NCI-H2107 (cell line): ENCODE measurements at places on chromosomes 11 and 22.
A peak's percentile ranks its signal among the peaks of the same experiment; 100 is the strongest.

- no peak for DNase-seq
Measured at GRCh38 chr22:19321757-19322156, 30.2 kb upstream of the CLTCL1 start.

DNA sequence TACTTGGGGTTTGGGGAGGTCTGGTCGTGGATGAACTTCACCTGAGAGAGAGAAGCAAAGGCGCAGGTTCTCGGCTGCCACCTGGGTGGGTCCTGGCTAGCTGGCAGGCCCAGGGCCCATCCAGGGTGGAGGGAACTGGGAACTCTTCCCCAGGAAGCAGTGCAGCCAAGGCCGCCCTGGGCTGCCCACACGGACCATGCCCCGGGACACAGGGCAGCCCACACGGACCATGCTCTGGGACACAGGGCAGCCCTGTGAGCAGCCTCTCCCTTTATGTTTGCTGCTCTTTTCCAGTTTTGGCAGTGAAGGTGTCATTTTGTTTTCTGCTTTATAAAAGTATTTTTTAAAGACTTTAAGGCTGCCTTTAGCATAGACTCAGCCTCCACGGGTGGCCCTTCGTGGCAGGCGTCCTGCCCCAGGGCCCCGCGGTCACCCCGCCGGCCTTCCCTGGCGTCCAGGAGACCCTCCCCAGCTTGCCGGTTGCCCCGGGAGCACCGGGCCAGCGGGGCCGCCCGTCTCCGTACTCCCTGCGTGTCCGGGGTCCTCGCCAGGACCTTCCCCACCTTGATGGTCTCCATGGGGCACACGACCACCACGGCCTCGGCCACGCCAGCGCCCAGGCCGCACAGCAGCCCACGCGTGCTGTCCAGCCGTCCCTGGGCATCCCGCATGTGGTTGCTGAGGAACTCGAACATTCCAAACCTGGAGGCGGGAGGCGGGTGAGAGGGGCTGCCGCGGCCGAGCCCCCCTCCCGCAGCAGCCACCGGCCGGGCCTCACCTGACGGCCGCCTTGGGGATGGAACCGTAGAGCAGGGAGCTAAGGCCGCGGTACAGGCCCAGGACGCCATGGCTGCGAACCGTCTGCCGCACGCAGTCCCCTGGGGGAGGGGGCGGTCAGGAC, 1.1 kb downstream of the SLC25A1 start:
- DNase-seq: no peak

- DNase-seq: peak; percentile 39
Measured at GRCh38 chr22:44586999-44587736, 89.1 kb upstream of the RTL6 start.

- no peak for DNase-seq
Measured at GRCh38 chr22:44583854-44584253, 85.8 kb upstream of the RTL6 start.

DNA sequence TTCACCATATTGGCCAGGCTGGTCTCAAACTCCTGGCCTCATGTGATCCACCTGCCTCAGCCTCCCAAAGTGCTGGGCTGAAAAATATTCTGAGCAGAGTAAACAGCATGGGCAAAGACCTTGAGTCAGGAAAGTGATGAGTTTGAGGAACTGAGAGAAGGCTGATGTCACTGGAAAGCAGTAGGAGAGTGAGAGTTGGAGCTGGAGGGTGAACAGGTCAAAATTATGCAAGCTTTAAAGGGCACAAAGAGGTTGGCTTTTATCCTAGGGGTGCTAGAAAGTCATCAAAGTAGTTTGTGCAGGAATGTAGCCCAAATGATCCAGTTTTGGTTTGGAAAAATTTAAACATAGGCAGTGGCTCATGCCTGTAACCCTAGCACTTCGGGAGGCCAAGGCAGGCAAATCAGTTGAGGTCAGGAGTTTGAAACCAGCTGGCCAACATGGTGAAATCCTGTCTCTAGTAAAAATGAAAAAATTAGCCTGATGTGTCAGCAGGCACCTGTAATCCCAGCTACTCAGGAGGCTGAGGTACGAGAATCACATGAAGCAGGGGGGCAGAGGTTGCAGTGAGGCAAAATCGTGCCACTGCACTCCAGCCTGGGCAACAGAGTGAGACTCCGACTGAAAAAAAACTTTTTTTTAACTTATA, 44.7 kb upstream of the CXCR5 start:
- no peak for DNase-seq

- DNase-seq: no peak
Measured at GRCh38 chr11:119782739-119783072, 53.7 kb upstream of the NECTIN1 start.

GRCh38 chr11:23497040-23497439, 636.8 kb upstream of the CCDC179 start:
- no peak for DNase-seq

GRCh38 chr22:38713921-38714320, 8.2 kb downstream of the GTPBP1 start:
- no peak for DNase-seq

- no peak for DNase-seq
Measured at GRCh38 chr22:37497062-37497599, 10.9 kb upstream of the MFNG start.

DNA sequence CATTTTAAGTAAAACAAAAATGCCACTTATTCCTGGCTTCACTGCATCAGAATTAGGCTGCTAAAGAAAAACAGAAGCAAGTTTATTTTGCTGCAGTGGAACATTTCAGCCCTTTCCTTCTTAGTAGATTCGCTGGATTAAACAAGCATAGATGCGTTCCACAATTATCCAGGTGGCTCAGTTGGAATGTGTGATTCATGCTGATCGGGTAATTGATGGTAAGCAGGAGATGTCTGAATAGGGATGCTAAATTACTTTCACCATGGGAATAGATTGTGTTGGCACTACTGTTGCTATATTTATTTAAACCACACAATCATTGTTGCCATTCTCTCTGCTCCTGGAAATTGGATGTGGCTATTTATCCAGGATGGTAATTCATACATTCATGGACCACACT, 440.1 kb upstream of the DDI1 start:
- DNase-seq: no peak

- DNase-seq: no peak
Measured at GRCh38 chr11:2121227-2122130, 17.7 kb downstream of the IGF2 start.

DNA sequence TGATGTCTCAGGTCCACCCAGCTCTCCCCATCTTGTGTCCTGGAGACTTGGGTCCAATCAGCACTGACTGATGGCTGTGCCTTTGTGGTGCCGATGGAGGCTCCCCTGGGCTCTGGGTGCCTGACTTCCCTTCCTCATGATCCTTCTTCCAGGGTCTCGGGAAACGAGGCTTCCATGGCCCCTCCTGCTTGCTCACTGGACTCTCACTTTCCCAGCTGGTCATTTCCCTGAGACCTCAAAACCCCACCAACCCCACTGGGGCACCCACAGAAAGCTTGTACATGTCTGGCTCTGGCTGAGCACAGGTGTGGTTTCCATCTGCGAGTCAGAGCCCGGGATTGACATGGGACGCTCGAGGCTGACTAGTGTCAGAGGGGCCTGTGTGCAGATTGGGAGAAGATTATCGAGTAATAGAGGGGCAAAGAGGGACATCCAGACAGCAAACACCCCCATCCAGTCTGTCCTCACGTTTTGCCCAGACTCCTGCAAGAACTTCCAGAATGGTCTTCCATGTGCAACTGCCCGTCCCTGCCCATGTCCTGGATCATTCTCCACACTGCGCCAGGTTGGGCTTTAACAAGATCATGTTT, 15.1 kb downstream of the APOL1 start:
- no peak for DNase-seq

DNA sequence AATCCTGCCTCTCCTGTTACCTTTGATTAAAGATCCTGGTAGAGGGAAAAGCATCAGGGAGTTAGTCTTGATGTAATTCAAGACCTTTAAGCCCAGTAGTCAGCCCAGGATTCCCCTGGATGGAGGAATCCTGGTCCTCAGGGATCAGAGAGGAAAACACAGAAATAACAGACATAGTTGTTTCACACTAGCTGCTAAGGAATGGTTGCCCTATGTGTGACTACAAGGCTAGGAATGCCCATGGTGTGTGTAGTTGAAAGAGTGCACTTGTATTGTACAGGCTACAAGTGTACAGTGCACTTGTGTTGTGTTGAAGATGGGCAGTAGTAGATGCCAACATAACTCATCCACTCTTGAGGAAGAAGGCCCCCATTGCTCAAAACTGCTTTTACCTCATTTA, 226.8 kb downstream of the AASDHPPT start:
- DNase-seq: no peak

DNA sequence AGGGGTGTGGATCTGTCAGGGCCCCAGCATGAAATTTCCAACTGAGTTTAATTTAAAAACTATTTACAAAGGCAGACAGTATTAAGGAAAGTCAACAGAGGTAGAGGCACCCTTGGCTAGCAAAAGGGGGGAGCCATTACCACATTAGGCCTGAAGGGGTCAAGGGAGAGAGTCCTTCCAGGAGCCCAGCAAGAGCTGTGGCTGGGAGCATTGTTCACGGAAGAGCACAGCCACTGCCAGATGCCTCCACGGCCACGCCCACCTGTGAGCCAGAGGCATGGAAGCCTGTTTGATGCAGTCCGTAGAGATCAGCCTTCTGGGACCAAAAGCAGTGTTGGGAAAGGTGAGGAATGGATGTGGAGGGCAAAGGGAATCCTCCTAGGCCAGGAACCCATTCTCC, 102.6 kb downstream of the GALNT18 start:
- DNase-seq: no peak

DNA sequence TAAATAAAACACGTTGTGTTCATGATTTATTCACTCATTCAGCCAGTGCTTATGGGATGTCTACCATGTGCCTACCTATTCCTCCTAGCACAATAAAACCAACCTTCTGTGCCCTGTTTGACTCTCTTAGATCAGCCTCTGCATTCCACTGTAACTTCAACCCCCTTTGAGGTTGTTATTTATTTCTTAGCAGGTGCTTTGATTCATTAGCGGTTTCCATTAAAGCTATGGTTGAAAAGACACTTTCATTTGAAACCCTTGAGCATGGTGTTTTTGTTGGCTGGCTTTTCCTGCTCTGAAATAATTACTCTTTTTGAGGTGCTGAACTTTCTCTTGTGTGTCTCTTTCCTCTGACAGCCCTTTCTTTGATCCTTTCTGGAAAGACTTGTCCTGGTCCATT, 570.6 kb upstream of the LARGE1 start:
- DNase-seq: no peak

GRCh38 chr11:32447252-32447651, 11.9 kb upstream of the WT1 start:
- no peak for DNase-seq

- no peak for DNase-seq
Measured at GRCh38 chr11:10633261-10633660, 60.3 kb downstream of the IRAG1 start.

- DNase-seq: no peak
Measured at GRCh38 chr11:24056051-24056450, 440.8 kb upstream of the LUZP2 start.

GRCh38 chr22:36220451-36220921, 18.8 kb downstream of the APOL2 start:
- no peak for DNase-seq

DNA sequence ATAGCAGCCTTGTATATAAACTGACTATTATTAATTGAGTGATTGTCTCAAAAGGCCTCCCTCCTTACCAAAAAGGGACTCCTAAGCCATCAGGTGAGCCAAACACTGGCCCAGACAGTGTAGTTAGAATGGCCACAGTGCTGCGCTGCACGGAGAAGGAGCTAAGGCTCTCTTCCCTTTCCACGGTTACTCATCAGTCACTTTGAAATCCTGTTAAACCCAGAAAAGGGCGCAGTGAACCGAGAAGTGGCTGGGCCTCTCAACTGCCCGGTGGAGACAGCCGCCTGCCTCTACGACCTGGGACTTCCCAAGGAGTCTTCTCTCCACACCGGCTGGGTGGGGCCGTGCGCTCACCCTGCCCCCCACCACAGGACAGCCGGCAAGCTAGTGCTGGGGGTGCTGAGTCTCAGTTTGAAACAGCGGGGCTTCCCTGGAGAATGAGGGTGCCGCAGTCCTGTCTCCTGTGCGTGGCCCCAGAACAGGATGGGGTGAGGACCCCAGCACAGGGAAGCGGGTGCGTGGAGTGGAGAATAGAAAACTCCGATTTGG, 1.3 kb downstream of the MYH9 start:
- DNase-seq: no peak

DNA sequence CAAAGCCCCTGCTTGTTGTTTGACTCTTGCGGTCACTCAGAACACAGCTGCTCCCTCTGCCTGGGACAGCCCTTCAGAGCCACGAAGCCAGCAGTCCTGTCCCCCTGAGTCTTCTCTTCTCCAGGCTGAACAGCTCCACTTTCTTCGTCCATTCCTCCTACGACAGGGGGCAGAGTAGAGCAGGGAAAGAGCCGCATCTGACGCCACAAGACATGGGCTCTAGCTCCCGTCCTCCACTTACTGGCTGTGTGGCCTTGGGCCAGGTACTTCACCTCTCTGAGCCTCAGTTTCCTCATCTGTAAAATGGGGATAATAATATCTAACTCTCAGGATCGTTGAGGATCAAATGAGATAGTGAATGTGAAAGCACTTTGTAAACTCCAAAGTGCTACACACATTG, 29.9 kb downstream of the CHRDL2 start:
- DNase-seq: no peak

GRCh38 chr11:134014511-134014910, 54.4 kb upstream of the JAM3 start:
- peak; percentile 37 for DNase-seq

DNA sequence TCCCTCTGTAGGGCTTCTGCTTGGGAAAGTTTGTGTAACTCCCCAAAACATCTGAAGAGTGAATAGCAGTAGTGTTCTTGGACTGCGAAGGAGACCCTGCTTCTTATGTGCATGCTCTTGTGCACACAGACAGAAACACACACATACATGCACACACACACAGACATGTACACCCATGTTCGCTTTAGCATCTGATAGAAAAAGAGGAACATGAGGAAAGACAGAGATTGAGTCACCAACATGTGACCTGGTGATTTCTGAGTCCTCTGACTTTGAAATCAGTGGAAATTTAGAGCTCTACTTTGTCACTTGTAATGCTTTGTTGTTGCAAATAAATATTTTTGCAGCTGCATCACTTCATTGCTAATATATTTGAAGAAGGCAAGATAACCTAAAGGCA, 23.8 kb downstream of the CD44 start:
- no peak for DNase-seq

DNA sequence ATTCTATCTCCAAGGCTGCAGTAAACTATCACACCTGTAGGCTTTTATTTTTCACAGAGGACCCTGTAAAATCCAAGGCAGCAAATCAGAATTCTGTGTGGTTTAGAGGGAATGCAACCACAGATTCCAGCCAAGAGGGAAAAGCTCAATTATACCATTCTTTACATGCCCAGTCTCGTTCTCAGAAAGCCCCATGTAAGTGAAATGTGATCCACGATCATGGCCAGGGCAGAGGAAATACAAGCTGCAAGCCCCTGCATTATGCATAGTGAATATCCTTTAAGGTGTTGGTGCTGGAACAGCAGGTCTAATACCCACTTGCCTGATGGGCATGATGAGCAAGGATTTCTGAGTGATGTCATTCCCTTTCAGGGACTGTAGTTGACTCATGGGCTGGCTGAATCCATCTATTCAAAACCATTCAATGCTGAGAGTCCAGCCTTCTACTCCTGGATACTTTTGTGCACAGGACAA, 198.7 kb upstream of the MTMR2 start:
- peak; percentile 53 for DNase-seq

- DNase-seq: no peak
Measured at GRCh38 chr11:76337923-76338322, 43.0 kb downstream of the THAP12 start.

GRCh38 chr22:48125416-48125815, 1363.0 kb downstream of the TBC1D22A start:
- no peak for DNase-seq

GRCh38 chr22:41009222-41009948, 58.2 kb downstream of the RBX1 start:
- no peak for DNase-seq

GRCh38 chr11:45400591-45400990, 114.5 kb upstream of the SYT13 start:
- DNase-seq: no peak
